Panc1 (cell line): ENCODE measurements at places on chromosomes 12 and 14.

DNA sequence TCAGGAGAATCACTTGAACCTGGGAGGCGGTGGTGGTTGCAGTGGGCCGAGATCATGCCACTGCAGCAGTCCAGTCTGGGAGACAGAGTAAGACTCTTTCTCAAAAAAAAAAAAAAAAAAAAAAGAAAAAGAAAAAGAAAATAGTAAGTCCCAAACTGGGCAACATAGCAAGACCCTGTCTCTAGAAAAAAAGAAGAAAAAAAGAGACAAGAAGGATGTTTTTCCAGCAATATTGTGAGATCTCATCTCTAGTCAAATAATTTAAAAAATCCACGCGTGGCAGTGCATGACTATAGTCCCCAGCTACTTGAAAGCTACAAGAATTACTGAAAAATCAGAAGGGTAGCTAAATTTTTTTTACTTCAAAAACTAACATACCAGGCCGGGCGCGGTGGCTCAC, 8.0 kb downstream of the USP44 start:
- no peak for DNase-seq

DNA sequence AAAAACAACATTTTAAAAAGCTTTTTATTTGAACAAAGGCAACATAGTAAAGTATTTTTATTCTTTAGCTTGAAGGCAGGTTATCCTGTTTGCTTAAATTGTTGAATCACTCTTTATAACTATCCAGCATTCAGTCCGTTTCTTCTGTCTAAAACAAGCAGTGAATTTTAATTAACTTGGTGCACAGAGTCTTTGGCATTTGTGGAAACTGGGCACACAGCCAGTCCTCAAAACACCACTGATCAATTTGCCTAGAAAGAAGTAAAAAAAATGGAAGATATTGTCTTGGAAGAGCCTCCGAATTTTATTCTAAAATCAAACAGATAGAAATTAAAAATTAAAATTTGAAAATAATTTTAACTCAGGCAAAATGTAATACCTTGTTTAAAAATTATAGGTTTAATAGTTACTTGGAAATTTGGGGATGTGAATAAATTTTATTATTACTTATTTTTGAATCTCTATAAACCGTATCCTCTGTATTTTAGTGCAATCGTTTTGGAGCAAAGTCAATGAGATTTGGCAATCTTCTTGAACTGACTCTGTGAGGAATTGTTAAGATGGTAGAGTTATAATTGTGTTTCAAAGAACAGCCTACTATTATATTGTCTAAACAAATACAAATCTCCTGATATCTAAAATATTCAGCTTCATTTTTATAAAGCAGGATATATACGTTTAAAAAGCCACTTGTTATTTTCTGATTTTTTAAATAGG, 927.0 kb downstream of the SLC16A7 start:
- no peak for DNase-seq

DNA sequence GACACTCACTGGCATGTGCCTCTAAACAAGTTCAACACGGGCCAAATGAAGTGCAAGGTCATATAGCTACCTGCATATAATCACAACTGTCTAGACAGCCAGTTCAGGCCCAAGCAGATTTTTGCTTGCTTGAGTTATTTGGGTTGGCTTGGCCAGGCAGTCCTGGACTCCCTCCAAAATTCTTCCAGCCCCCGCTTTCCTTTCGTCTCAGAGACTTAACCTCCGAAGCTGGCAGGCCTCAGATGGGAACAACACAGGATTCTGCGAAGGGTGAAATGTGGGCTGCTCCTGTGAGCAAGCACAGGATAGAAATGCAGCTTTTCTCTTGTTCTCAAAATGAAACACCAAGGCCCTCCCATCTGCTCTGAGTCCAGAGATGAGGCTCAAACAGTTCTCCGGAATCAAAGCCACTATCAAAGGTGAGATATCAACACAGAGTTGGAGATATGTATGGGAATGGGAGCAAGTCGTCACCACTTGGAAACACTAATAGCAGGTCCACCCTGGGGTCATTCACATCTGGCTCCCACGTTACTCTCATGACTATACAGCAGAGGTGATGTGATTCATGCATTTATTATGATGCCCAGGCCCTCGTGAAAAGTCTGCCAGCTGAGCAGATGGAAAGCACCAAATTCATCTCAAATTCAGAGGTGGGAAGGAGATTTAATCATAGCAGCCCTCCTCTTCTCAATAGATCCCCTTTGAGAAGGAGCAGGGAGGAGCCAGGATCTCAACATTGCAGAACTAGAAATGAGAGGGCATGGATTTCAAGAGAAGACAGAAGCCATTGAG, 389.8 kb downstream of the NUAK1 start:
- DNase-seq: no peak

DNA sequence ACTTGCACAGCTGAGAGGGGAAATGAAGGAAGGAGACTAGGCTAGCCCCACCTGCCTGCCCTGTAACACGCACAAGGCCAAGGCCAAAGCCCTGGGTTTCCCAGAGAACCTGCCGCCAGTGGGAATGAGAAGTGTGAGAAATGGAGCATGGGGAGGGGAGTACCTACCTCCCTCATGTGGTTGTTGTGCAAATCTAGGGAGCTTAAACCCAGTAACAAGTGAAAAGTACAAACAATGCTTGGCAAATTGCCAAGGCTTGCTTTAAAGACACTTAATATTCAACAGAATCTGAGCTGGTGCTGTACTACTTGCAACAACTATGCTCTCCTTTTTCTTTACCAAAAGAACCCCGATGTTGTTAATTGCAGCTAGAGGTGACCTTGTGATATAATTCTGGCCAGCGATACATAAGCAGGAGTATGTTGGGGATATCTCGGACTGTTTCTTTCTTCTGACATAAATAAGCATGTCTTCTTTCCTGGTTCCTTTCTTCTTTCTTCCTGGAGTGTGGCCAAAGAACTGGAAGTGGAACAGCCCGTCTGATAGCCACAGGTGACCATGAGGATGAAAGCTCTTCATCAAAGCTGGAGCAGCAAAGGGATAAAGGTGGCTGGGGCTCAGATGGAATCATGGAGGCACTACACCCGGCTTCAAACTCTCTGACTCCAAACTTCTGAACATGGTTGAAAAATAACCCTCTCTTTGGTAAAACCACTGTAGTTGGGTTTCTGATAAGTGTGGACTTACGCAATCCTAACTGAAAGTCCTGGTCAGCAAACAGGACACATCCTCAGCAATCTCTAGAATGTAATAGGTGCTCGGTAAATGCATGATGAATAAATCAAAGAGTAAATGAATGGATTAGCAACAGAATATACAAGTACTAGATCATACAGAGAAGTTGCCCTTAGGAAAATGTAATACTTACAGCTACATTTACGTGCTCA, 207.9 kb downstream of the NUAK1 start:
- no peak for DNase-seq
